Nucleus accumbens (tissue), 56 donors: ENCODE measurements at places on chromosomes 5 and 9.

- no peak for DNase-seq
These were observed 615.0 kb upstream of the RIOK2 start for GRCh38 chr5:97797994-97798451.

- DNase-seq = no peak
These were observed 134.7 kb downstream of the PAX5 start for GRCh38 chr9:36899406-36899805.

DNA sequence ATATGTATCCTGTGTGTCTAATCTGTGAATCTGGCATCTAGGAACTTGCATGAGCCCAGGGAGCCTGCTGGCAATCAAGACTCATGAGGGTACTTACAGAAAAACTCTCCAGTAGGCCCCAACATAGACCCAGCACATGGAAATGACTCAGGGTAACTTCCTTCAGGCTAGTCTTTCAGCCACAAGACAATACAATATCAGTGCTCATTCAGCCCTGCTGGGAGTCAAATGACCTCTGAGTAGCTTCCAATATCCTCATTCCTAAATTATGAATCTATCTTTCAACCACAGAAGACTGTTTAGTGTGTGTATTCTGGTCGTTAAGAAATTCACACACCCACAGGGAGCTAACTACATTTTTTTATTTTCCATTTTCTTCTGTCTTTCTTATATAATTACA lies 1273.0 kb downstream of the EFNA5 start:
- DNase-seq = no peak

DNA sequence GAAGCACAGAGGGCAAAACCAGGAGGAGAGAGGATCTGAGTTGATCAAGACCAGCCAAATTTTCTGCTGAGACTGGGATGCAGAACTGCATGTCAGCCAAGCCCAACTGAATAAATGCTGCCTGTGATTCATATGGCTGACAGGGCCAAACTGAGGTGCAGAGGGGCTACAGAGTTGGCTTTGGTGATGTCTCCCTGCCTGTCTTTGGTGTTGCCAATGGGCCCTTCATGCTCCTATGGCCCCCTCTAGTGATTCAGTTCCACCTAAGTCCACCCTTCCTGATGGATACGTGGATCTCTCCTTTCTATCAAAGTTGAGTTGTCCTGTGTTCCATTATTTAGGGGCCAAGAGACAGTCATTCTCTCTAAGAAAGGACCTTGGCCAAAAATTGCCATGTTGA lies 163.6 kb upstream of the TLE4 start:
- DNase-seq = no peak

- no peak for DNase-seq
These were observed 371.5 kb downstream of the ADGRV1 start for GRCh38 chr5:90930062-90930461.

GRCh38 chr5:107619781-107620180 lies 51.0 kb downstream of the EFNA5 start:
- no peak for DNase-seq

DNA sequence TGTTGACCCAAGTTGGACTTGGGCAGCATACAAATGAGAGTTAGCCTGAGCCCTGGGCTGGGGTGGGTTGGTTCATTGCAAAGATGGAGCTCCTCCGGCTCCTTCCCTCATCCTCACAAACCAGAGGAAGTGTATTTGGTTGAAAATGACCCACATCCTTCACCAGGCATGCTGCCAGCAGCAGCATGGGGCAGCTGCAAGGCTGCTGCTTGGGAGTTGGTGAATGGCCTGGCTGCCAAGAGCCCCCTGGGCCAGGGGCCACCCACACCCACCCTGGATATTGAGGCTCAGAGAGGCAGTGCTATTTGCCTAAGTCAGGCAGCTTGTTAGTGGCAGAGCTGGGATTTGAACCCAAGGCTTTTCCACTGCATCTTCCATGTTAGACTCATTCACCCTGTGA lies 29.5 kb downstream of the PPARGC1B start:
- no peak for DNase-seq

GRCh38 chr9:135574331-135574730 lies 12.8 kb downstream of the PAEP start:
- no peak for DNase-seq

DNA sequence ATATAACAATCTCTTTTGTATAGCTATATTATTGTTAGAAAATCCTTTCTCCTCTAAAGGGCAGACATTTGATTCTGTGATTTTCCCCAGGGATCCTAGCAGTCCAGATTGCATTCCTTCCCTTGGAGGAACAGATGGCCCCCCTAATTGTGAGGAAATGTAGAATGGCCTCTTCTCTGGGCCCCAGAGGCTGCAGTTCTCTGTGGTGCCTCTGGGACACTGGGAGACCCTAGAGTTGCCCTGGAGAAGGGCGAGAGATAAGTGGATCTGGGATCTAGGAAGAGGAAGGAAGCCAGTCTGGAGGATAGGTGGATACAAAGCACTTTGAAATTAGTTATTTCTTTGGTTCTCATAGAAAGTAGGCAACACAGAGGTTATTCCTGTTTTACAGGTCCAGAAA lies 1.9 kb upstream of the HINT2 start:
- DNase-seq = no peak

DNA sequence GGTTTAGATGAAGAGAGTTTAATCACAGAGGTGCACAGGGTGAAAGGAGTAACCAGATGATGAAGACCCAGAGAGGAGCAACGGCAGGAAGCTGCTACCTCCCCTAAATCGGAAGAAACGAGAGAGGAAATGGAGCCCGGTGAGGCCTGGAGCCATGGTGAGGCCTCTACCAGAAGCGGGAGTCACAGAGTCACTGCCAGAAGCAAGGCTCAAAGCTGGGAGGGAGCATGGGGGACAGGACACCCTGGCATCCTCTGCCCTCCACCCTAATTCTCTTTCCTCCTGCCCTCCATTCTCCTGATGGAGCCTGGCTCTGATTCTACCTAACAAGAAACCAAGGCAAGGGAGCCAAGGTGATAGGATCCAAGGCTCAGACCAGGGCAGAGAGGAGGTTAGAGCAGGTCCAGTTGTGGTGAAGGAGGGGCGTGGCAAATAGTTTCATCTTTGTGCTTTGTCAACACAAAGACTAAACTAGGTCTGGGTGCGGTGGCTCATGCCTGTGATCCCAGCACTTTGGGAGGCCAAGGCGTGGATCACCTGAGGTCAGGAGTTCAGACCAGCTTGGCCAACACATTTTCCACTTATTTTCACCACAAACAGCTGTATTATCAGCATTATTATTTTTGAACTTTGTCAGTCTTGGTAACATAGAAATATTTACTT lies 134.4 kb upstream of the RAI14 start:
- no peak for DNase-seq

GRCh38 chr9:123887837-123888236 lies 42.1 kb downstream of the DENND1A start:
- no peak for DNase-seq

- DNase-seq = no peak
These were observed 6.4 kb downstream of the ABLIM3 start for GRCh38 chr5:149147676-149148075.

- no peak for DNase-seq
These were observed 137.6 kb upstream of the MAP3K1 start for GRCh38 chr5:56677690-56678305.

DNA sequence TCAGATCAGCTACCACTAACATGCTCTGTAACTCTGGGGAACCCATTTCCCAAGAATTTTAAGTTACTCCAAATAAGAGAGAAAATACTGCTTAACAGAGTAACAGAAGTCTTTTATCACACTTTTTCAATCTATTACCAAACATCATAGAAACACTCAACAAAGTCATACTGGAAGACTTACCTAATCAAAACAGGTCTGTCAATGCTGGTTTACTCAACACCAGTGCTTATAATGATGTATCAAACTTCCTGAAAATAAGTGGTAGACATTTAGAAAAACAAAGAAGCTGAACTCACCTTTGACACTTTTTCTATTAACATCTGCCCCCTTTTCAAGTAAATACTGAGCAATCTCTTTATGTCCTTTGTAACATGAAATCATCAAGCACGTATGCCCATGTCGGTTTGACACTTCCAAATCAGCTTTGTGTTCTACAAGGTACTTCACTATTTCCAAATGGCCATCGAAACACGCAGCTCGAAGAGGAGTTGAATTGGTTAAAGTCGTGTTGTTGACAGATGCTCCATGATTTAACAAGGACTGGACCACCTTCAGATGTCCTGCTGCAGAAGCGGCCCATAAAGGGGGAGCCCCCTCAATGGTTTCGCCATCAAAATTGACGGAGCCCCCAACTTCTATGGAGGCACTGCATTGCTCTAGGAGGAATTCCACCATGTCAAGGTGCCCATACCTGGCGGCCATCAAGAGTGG lies 1.8 kb downstream of the FEM1C start:
- no peak for DNase-seq

DNA sequence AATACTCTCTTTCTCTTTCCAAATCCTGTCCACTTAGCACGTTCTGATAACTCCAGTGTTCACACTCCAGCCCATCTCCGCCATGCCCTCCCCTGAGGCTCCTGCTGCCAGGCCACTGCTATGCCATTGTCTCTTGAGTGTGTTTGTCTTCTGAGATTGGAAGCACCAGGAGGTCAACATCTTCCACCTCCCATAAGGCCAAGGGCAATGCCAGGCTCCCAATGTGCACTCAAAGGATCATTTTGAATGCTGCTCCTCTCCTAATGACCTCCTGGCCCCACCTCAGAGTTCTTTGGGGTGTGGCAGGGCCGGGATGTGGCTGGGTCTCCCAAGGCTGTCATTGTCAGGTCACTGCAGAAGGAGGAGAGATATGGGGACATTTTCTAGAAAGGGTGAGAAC lies 19.5 kb downstream of the IGIP start:
- DNase-seq = no peak

DNA sequence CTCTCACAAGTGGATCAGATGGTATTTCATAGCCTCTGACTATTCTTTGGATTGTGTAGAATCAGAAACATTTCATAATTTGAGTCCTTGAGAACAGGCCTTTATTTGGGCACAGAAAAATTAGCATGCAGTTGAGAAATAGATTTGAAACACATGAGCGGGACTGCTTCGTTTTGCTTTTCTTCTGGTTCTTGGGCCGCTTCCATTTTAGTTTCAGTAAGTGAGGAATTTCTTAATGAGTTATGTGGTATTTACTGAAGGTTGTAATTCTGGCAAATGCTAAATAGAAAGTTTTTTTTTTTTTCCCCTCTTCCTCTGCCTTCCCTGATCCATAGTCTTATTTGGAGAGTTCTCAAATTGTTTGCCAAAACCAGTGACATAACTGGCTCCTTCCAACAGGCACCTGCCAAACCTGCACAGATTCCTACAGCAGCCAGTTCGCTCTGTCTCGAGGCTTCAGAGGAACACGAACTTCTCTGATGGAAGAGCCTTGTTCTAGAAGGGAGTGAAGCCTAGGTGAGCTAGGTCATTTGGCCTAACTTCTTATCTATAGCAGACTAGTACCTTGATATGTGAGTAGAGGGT lies 71.2 kb upstream of the SLC28A3 start:
- no peak for DNase-seq

- peak; percentile 18 for DNase-seq
These were observed 59.9 kb downstream of the ZFAND5 start for GRCh38 chr9:72305102-72305546.

- DNase-seq = no peak
These were observed 889.6 kb downstream of the DTWD2 start for GRCh38 chr5:118098716-118099115.

DNA sequence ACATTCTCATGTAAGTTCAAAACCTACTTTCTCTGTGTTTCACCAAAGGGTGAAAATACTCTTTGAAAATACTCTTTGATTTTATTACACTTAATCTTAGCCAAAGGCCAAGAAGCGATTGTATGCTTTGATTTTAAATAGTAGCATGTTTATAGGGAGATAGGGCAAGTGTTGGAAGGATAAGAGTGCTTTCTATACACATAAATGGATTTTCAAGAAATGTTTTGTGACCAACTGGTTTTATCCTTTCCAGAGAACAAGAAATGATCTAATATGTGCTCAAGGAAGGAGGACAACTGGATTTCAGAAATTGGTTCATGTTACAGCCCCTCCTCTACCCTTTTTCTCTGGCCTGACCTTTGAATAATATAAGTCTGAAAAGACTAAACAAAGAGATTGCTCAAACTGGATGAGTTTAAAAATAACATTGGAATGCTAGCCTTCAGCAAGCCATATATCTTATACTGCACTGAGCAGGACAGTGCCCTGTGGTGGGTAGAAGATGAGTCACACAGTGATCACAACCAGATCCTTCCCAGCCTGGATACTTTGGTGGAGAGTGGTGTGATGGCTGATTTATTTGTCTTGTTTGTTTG lies 13.1 kb downstream of the PALM2AKAP2 start:
- DNase-seq = no peak

- no peak for DNase-seq
These were observed 36.7 kb upstream of the ANXA1 start for GRCh38 chr9:73114958-73115357.

DNA sequence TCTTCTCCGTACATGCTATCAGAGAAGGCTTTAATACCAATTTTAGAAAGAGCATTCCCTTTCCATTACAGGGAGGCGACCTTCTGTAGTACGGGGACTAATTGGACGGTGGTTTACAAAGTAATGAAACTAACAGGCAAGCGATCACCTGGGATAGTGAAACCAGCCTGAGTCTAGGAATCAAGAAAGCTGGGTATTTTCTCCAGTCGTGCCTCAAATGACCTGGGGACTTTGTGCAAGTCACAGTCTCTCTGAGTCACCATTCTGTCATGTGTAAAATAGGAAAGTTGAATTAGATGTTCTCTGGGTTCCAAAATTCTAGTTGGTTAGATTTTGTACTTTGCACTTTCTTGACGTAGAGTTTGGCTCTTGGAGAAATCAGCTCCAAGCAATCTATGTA lies 22.7 kb upstream of the SSBP2 start:
- no peak for DNase-seq

DNA sequence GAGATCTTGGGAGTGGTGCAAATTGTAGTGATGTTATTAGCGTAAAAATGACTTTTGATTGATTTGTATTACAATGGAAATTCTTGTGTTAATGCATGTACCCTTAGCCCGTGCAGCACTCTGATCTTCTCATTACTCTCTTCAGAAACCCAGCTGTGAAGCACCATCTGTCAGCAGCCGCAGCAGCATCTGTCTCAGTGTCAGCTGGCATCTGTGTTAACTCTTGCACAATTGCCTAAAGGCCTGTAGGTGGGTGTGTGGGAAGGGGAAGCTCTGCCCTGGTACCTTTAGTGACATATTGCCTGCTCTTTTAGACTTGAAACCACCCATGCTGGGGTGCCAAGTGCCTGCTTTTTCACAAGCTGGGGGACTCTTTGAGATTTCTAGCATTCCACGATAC lies 101.3 kb downstream of the FBXL7 start:
- no peak for DNase-seq

GRCh38 chr9:74503666-74504065 lies 6.5 kb downstream of the RORB start:
- DNase-seq = no peak
